ENCODE measurements at places on chromosomes 16 and 17.
A peak's percentile ranks its signal among the peaks of the same experiment; 100 is the strongest.

DNA sequence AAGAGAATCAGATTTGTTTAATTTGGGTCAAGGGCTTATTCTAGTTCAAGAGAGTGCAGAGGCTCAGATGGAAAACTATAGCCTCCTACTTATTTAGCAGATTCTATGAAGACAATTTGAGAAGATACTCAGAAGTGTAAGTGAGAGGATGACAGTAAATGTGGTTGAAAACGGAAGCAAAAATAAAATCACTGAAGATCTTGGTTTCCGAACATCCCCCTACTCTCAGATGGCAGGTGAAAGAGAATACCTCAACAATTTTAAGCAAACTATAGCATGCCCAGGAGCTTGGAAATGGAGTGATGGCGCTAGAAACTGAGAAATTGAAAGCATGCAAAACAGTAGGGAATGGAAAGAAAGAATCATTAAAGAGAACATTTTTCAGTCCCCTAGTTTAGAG, 705.5 kb upstream of the CDH8 start:
- DNase-seq: no peak

- no peak for DNase-seq
Observed at GRCh38 chr17:7513850-7514419, 29.8 kb downstream of the POLR2A start.

- DNase-seq: no peak
Observed at GRCh38 chr17:40168262-40168832, 8.9 kb upstream of the RAPGEFL1 start.

GRCh38 chr16:61887903-61888302, 148.3 kb downstream of the CDH8 start:
- DNase-seq: no peak

GRCh38 chr17:76700617-76701470, 9.9 kb downstream of the MXRA7 start:
- no peak for DNase-seq

GRCh38 chr16:83994087-83994486, 26.0 kb downstream of the NECAB2 start:
- no peak for DNase-seq

DNA sequence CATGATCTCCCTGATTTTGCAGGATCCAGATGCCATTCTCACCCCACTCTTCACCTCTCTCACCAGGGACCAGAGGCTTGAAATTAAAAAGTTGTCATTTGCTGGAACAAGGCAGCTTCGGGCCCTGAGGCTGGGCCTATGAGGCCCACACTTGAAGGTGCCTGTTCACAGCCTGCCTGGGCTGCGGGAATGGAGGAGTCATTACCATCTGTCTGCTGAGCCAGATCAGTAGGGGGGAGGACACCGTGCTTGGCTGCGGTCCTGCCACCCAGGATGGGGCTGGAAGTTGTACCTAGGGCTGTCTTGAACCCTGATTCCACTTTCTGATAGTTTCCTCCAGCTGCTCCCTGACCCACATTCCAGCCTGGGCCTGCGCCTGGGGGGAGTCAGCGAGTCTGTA, 208.3 kb upstream of the N4BP1 start:
- DNase-seq: no peak

DNA sequence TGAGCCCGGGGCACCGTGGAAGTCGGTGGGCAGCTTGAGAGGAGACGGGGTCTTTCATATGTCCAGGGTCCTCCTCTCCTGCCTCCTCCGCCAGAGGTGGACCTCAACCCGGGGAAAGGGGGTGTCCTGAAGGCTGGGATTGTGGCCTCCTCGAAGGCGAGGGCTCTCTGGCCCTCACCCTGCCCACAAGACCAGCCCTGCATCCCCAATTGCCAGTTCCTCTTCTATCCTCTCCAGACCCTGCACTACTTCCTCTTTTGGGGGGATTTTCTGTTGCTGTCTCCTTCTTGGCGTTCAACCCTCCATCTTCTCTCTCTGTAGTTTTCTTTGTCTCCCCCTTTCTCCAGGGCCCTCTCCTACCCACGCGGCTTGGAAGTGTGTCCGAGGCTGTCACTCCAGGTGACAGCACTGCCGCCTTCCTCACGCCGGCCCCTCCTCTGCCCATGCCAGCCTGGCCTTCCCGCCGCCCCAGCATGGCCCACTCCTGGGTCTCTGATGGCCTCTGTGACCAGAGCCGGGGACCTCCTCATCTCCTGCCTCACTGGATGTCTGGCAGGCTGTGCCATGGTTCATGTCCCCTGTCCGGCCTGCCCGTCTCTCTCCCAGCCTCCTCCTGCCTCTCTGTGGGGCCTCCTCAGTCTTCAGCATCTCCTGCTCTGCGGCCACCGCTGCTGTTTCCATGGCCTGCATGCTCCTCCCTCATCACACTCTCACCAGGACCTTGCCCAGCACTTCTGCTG, 2.4 kb upstream of the ITGAX start:
- peak; percentile 32 for DNase-seq

GRCh38 chr17:81052199-81052997, 17.4 kb downstream of the BAIAP2 start:
- DNase-seq: no peak

DNA sequence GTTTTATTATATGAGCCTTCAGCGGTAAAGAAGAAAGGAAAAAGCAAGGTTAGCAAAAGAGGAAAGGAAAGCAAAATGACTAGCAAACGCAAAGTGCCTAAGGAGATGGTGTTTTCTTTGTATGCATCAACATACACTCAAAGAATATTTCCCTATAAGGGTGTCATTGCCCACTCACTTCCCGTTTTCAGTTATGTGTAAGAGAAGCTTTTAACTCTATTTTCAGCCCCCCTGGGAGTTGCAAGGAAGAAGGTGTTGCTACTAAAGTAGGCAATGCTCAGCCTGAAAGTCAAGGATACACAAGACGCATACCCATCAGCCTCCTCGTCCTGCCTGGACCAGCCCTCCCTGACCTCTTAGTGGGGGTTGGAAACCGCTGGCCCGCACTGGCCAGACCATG, 267.7 kb upstream of the ZFHX3 start:
- DNase-seq: no peak

DNA sequence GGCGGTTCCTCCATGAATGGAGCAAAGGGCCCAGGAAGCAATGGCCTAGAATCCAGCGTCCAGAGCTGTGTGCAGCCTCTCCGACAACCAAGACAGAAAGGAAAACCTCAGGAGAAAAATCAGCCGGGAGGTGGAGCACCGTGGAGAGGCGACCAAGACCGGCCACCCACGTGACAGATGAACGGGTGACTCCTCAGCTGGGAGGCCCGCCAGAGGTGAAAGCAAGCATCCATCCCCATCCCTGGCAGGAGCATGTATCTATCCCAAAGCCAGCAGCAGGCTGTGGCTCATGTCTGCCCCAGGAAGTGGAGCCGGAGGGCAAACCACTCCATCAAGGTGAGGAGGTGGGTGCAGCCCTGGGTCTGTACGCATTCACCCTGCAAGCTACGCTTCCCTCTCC, 52.1 kb downstream of the FOXL1 start:
- no peak for DNase-seq

DNA sequence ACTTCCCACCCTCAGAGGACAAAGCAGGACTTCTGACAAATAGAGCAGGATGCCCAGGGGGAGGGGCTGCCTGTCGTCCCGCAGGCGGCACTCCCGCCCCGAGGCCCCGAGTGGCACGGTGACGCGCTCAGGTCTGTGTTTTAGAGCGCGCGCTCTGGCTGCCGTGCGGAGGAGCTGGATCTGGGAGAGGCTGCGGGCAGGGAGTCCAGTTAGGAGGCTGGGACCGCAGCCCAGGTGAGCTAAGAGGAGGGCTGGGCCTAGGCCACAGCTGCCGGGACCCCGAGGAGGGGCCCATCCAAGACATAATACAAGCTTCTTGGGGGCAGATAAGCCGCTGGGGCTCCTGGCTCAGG, 6.4 kb downstream of the DOC2A start:
- no peak for DNase-seq

GRCh38 chr16:47574091-47575054, 113.2 kb downstream of the PHKB start:
- DNase-seq: no peak

DNA sequence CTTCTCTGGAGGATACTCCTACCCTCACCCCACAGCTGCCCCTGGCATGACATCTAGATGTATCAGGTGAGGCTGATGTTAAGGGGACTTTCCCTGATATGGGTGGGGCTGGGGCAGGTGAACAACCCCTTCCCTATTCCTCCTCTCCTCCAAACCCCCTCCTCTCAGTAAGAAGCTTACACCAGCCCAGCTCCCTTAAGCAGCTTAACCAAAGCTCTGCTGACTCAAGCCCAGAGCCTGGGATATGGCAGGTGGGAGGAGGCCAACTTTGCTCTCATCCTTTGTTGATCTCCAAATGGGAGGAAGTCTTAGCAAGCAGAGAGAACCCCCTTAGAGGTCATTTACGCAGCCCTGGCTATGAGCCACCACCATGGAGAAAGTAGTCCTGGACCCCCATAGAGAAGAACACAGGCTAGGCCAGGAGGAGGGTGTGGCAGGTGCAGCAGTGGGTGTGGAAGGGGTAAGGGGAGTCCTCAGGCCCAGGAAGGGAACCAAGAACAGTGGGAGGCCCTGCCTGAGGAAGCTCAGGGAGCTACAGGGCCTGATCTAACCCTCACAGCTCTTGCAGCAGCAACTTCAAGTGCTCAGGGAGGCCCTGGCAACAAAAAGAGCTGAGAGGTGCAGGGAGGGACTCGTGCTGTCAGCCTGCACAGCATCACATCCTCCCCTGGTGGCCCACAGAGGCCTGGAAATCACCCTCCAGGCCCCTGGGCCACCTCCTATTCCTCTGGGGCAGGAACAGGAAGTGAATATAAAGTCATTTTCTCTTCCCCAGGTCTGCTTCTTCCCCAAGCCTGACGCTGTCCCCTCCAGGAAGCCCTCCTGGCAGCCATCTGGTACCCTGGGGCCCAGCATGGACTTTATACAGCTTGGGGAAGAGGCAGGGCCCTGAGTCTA, 2.9 kb downstream of the UNC119 start:
- DNase-seq: peak; percentile 42

- no peak for DNase-seq
Observed at GRCh38 chr17:885971-886571, 93.5 kb downstream of the NXN start.

GRCh38 chr16:80981103-80981502, 25.6 kb downstream of the CMC2 start:
- DNase-seq: no peak

GRCh38 chr17:70271200-70271599, 101.9 kb downstream of the KCNJ2 start:
- no peak for DNase-seq

DNA sequence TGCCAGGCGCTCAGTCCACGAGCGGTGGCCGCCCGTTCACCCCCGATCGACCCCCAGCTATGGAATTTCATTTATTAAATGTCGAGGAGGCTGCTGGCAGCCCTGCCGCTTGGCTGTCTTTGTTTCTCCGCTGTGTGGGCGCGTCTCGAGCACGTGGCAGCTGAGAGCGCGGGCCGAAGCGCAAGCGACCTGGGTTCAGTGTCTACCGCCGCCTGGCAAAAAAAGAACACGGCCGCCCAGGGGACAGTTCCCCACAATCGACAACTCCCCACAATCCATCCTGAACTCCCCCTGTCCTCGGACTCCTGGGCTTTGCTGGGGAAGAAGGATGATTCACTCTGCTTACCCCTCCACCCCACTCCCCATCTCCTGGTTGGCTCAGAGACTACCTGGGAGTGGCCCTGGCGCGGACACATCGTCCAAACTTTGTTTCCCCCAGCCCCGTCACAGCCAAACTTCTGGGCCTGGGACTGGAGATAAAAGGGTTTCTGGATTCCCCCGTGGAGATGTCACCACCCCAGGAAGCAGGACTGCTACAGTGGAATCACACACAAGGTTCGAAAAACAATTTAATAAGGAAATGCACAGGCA, 1.7 kb upstream of the ANKRD13B start:
- no peak for DNase-seq

DNA sequence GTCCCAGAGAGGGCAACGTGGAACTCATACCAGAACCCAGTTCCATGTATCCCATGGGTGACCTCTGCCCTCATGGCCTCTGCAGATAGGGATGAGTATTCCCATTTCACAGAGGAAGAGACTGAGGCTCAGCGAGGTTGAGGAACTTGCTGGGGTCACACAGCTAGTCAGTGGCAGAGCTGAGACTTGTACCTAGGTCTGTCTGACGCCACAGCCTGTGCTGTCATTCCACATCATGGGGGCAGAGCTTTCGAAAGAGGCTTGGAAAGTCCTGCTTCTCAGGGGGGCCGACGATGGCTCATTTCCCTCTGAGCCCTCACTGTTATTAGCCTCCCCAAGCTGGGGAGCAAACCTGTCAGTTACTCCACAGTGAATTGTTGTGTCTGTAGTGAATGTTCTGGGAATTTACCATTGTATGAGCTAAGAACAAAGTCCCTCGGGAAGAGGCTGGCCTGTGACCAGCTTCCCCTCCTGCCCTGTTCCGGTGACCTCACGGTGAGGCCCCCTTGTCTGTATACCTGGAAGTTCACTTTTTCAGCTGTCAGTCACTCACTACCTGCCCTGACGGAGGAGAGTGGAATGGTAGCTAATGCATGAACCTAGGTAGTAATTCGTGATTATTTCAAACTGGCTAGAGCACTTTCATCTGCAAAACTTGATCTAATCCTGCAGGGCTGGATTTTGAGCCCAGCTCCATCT, 8.9 kb downstream of the METTL22 start:
- DNase-seq: no peak

DNA sequence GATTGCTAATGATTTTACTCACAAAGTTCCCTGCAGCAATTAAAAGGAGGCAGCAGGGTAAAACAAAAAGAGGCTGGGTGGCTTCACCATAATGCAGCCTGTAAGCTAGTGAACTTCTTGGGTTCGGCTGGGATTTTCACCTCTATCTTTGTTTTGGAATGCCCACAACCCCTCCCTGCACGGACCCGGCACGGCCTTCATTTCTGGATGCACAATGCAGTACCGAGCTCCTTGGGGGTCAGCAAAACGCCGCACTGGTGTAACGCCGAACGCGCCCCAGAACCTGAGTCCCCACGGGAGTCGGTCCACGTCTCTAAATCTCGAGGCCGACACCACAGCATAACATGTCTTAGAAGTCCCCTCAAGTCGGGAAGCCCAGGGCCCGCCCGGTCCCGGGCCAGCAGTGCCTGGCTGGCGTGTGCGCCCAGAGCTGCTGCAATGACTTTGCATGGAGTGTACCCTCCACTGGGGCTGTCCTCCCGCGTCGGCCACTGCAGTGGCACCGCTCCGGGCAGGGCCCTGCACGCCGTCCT, 759 bp downstream of the UBE2O start:
- no peak for DNase-seq

DNA sequence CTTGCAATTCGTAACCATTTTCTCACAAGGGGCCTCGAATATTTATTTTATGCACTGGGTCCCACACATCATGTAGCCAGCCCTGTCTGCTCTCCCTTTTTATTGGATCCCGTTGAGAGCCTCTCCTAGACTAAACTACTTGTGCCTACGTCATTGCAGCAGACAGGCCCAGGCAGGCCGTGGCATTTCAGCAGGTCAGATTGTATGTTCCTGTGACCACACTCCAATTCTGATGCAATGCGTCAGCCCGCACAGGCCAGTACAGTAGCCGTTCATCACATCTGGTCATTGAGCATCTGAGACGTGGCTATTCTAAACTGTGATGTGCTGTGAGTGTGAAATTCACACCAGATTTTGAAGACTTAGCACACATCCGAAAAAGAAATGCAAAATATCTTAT, 42.2 kb downstream of the ABAT start:
- no peak for DNase-seq

- DNase-seq: no peak
Observed at GRCh38 chr17:78415821-78416711, 37.6 kb downstream of the PGS1 start.

- DNase-seq: no peak
Observed at GRCh38 chr17:27993161-27993695, 49.2 kb upstream of the NLK start.

All from CD8-positive, alpha-beta T cell (primary cell).